ENCODE measurements at places on chromosomes 11 and 22. TPM values are rescaled to one million over a fixed set of nuclear protein-coding genes. Genes with fewer than 3 reads are reported as not detected.

- DNase-seq: no peak
Measured at GRCh38 chr11:30107899-30108298, 91.1 kb upstream of the KCNA4 start.

- DNase-seq: no peak
Measured at GRCh38 chr11:57100638-57101331, 81.0 kb upstream of the LRRC55 start.

GRCh38 chr11:98561252-98561651, 459.5 kb upstream of the CNTN5 start:
- DNase-seq: no peak

DNA sequence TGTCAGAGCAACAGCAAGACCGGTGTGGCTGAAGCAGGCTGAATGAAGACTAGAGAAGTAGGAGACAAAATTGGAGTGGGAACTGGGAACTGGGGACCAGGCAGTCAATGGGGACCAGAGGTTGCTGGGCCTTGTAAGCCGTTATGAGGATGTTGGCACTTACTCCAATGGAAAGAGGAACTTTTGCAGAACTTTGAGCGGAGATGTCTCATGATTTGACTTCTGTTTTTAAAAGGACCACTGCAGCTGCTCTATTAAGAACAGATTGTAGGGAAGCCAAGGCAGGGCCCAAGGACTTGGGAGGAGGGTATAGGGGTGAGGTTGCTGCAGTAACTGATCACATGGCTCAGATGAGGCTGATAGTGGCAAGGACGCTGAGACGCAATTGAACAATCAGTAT, 34.2 kb downstream of the IL18 start:
- DNase-seq: no peak

DNA sequence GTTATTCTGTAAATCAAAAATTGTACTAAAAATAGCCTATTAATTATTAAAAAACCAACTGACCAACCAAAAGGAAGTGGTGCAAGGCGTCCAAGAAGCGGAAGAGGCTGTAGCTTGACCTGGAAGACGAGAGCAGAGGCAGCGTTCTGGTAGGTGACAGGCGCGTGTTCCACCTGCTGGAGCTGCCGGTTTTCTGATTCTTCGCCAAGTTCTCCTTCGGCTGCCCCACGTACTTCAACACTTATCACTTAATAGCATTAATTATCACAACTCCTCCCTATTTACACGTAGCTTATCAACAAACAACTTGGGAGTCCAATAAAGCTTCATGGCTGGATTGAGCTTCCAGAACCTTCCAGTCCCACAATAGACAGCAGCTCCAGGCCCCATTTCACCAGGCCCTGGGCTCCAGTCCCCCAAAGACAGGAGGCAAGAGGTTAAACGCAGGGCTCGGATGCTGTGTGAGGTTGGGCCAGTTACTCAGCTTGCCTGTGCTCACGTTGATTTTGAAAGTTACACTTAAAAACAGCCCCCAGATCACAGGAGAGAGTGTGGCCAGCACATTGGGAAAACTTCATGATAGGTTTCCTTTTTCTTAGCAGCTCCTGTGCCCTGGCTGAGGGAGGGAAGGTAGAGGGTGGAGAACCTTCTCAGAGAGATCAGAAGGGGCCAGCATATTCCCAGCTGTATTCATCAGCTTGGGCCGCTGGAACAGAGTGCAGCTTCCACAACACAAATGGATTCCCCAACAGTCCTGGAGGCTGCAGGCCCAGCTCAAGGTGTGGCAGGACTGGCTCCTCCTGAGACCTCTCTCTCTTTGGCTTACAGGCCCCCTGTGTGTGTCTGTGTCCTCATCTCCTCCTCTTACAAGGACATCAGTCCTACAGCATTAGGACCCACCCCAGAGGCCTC, 54.2 kb upstream of the FGF3 start:
- no peak for DNase-seq

- DNase-seq: no peak
Measured at GRCh38 chr22:32913557-32913956, 112.1 kb downstream of the TIMP3 start.

GRCh38 chr11:117618302-117618981, 178.6 kb downstream of the DSCAML1 start:
- no peak for DNase-seq

DNA sequence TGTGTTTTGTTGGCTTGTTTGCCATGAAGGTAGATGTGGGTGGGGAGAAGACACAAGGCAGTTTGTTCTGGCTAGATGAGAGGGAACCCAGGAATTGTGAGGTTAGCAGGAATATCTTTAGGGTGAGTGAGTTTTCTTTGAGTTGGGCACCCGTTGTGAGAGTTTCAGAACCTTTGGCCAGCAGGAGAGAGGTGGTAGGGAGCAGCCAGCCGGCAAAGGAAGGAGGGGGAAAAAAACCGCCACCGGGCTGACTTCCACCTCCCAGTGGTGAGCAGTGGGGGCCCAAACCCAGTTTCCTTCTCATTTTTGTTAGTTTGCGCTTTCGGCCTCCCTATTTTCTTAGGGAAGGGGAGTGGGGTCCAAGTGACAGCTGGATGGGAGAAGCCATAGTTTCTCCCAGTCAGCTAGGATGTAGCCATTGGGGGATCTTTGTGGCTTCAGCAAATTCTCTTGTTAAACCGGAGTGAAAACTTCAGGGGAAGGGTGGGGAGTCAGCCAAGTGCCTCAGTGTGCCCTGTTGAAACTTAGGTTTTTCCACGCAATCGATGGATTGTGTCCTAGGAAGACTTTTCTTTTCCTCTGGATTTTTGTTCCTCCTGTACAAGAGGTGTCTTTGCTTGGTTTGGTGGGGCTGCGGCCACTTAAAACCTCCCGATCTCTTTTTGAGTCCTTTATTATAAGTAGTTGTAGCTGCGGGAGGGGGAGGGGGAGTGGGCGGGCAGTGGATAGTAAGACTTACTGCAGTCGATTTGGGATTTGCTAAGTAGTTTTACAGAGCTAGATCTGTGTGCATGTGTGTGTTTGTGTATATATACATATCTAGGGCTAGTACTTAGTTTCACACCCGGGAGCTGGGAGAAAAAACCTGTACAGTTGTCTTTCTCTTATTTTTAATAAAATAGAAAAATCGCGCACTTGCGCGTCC, 1.1 kb upstream of the GCAT start:
- no peak for DNase-seq

DNA sequence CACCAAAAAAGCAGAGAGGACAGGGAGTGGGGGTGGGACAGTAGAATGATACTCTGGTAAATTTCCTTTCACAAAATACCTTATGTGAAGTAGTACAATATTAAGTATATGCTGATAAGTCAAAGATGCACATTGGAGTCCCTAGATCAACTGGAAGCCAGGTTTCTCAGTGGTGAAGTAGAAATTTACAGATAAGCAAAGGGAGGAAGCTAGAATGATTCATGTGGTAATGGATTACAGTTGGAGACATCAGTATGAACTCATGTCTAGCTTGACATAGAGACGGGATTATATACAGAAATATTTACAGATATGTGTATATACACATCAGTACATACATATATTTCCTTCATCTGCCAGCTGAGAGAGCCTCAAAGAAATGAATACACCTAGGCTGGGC, 21.5 kb downstream of the PLEKHB1 start:
- no peak for DNase-seq

DNA sequence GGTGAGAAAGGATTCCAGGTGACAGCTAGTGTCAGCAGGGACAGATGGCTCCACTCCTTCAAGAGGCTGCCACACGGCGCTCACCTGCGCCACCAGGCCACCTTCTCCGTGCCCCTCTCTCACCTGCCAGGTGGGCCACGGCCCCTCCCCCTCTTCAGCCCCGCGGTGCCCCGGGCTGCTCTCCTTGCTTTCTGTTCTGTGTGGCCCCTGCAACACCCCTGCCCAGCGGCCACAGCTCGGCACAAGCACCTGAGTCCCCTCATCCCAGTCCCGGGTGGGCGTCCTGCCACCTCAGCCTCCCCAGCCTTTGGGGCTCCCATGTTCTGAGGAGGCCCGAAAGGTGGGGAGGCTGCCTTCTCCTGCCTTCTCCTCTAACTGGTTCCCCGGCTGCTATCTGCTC, 46.4 kb downstream of the APOL1 start:
- no peak for DNase-seq

GRCh38 chr11:72970557-72971118, 156.4 kb downstream of the ATG16L2 start:
- DNase-seq: no peak

DNA sequence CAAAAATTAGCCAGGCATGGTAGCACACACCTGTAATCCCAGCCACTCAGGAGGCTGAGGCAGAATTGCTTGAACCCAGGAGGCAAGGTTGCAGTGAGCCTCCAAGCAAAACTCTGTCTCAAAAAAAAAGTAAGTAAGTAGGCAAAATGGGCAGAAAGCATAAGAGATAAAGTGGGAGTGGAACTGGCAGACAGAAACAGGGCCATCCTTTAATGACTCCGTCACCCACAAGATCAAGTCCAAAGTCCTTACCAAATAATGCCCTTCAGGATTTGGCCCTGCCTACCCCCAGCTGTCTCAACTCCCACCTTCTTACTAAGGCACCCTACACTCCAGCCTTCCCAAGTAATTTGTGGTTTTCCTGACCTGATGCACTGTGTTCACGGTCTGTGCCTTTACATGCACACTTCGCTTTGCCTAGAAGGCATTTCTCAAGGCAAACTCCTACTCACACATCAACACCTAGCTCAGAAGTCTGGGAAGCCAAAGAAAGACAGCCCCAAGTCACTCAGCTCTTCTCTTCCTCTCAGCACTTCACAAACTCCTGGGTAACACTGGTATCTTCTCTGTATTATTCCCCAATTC, 6.1 kb downstream of the MAPK1 start:
- no peak for DNase-seq

DNA sequence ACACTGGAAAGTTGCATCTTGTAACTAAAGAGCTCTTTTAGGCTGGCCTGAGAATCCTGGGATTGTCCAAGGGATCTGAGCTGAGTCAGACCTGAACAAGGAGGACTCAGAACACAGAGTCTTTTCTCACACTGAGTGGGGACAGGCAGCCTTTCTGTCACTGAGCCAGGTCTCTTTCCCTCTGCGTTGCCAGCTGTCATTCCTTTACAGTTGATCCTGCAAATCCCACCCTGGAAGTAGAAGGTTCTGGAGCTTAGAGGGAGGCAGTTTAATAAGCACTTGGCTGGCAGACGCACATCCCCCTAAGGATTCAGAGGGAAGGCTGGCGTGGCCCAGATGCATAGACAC, 76.3 kb upstream of the SUSD2 start:
- DNase-seq: no peak

- DNase-seq: no peak
Measured at GRCh38 chr22:11627436-11627797, 3900.6 kb upstream of the OR11H1 start.

GRCh38 chr11:90218606-90219005, 4.2 kb downstream of the CHORDC1 start:
- no peak for DNase-seq

- no peak for DNase-seq
Measured at GRCh38 chr11:62999156-62999555, 14.4 kb upstream of the SLC22A6 start.

DNA sequence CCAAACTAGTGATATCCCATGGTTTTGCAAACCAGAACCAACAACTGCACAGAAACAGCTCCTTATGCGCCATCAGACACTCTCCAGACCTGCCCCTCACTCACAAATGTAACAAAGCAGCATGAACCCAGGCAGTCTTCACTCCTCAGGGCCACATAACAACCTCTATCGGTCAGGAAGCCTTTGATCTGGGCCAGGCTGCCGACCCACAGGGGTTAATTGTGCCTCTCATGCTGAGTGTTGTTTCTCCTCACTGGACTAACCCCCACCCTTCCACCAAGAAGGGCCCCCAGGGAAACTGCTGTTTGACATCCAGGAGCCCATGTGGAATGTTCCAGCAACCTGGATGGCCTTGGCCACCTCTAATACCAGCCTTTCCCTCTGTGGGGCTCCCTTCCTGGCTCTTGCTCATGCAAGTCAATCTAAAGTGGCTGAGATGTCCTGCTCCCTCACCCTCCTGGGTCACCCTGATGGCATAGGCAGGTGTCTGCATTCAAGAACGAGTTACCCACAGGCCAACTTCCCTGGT, 7.9 kb upstream of the RGL4 start:
- DNase-seq: no peak

DNA sequence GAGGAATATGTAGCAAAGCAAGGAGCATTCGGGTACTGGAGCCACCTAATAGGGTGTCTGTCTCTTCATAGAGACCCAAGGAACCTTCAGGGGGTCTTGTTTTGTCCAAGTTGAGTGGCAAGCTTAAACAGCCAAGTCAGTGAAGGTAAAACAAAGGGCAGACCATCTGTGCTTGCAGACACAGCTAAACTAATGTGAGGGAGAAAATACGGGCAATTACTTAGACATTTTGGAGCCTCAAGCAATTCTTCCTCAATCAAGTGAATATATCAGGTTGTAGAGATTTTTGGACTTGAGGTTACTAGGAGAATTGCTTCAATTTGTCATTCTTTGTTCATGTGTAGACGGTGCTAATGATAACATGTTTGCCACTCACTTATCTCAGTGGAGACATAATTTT, 148.2 kb upstream of the ARHGAP20 start:
- DNase-seq: no peak

DNA sequence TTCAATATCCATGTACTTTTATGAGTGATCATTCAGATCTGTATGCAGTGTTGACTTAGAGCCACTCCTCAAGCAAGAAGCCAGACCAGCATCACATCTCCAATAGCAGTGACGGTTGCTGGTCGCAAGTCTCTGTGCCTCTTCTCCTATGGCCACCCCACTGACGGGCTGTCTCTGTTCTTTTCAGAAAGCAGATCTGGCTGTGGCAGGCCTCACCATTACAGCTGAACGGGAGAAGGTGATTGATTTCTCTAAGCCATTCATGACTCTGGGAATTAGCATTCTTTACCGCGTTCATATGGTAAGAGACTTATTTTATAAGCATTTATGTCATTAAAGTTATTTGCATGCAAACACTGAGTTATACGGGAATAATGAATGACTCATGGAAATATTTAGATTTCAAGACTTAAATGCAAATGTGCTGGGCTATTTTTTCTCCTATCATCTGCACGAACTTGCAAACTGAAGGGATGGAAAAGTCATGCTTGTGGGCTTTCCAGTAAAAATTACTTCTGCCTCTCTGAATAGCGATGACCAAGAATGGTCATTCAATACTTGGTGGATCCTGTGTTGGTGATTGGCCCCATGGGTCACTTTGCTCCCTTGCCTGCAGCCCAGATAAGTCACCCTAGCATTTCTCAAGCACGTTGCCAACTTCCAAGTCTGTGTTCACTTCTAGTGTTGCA, 83.6 kb upstream of the TBCEL start:
- no peak for DNase-seq

- no peak for DNase-seq
Measured at GRCh38 chr22:50730013-50730891, 7.8 kb upstream of the ACR start.

GRCh38 chr22:46171940-46172339, 21.6 kb downstream of the PPARA start:
- no peak for DNase-seq

- DNase-seq: no peak
Measured at GRCh38 chr11:45413156-45413858, 127.2 kb upstream of the SYT13 start.

- no peak for DNase-seq
Measured at GRCh38 chr11:46701078-46701654, 335 bp downstream of the ZNF408 start.

GRCh38 chr22:23243006-23243573, 62.8 kb downstream of the BCR start:
- peak; percentile 54 for DNase-seq

PTPN5 gene
- not detected for total RNA-seq

CARD18 gene
- not detected for total RNA-seq

DMC1 gene
- 1.9 TPM for total RNA-seq

USP2 gene
- total RNA-seq: 0.37 TPM

TUBA8 gene
- 3.9 TPM for total RNA-seq

APOBEC3B gene
- 2.1 TPM for total RNA-seq

HTR3A gene
- not detected for total RNA-seq

RFPL1 gene
- total RNA-seq: not detected

CASP5 gene
- total RNA-seq: not detected

TRIM22 gene
- total RNA-seq: 53.3 TPM

PNPLA3 gene
- 0.30 TPM for total RNA-seq

UPK2 gene
- not detected for total RNA-seq

Data from activated T-cell treated with anti-CD3 and anti-CD28 coated beads, Interleukin-2, amount 50 U/mL, for 4 hours (primary cell).